ENCODE measurements at places on chromosomes 12 and 14. TPM values are rescaled to one million over a fixed set of nuclear protein-coding genes. Genes with fewer than 3 reads are reported as not detected.

The CDH24 gene
- 29.3 TPM for total RNA-seq

The NRL gene
- 2.0 TPM for total RNA-seq

DNA sequence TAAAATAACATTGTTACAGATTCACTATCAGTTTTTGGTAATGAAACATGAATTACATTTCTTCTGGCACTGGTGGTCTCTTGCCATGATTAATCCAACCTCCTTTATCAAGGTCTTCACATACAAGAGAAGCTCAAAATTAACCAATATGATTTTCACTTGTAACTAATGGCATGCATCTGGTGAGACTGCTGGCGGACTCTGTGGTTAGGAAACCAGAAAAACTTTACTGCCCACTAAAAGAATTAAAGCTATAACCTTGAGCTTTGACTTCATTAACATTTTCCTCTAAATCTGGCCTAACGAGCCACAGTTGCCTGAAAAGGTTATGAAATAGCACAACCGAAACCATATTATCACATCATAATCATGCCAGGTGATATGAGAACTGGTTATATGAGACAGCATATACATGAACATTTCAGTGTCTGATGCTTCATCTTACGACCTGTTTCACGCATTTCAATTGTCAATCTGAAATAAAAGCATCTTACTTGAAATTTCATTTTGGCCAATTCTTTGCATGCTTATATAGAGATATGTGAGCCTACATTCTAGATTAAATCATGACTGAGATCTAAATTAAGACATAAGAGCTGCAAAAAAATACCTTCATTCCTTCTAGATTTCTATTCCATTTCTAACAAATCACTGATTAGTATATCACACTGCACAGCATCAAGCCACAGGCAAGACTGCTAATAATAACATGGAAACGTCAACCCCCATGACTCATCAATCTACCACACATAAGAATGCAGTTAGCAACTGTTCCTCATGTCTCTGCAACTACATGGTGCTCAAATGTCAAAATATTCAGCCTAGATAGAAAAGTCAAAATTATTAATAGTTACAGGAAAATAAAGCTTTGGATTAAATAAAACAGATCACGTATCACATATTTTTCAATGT lies 89.3 kb downstream of the OSBPL8 start:
- no peak for DNase-seq

DNA sequence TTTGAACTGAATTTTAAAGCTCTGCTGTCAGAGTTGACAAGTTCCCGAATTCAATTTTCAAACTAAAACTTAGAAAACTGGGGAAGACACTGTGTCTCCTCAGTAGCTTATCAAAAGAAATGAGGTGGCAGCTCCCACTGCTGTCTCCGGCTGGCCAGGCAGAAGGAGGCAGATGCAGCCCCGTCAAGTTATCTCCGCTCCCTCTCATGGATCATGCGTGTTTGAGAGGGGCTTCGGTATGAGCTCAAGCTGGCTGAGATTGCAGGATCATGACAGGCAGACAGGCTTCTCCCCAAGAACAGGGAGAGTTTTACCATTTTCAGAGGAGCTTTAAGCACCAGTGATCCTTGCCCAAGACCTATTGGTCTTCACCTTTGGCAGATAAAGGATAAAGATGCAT lies 88.8 kb downstream of the NEDD1 start:
- DNase-seq: no peak

GRCh38 chr12:122730215-122731014 lies at the start of gene HCAR1:
TSS of gene HCAR1 (minus strand) at chr12:122730844. CDS start at chr12:122730339, 505 bp downstream.
- no peak for DNase-seq
